DMS79 (cell line): ENCODE measurements at places on chromosomes 7 and 10.
A peak's percentile ranks its signal among the peaks of the same experiment; 100 is the strongest.

GRCh38 chr7:151964951-151965350, 8.7 kb downstream of the GALNTL5 start:
- DNase-seq, result no peak

DNA sequence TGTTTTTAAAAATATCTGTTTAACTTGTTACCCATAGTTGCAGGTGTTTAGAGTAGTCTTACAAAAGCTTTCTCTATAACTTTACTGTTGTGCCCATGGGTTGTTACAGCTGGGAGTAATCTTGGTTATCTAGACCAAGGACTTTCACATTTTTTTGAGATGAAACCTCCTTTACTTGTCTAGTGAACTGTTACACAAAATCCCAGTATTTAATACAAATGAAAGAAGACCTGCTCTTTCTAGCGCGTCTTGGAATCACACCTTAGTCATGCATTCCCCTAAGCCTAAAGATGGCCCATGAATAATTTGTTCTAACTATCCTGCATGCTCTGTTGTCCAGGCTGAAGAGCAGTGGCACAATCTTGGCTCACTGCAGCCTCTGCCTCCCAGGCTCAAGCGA, 38.0 kb downstream of the CSGALNACT2 start:
- no peak for DNase-seq

GRCh38 chr10:44975431-44976331, 2.9 kb downstream of the DEPP1 start:
- DNase-seq, result no peak

DNA sequence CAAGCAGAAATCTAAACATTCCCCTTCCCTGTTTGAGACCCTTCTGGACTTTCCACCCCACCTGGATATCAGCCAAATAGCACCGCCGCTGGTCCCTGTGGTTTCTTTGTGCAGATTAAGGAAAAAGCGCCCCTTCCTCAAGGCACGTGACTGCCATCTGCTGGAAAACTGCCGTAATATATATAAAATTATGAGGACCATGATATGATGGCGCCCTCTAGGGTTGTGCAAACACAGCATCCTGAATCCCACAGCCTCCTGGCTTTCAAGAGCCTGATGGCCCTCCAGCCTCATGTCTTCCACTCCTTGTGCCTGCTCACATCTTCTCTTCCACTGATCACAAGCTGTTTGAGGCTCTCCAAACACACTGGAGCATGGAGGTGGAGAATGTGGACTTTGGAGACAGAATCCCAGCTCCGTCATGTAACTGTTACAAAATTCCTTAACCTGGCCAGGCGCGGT, 121.3 kb downstream of the MYL10 start:
- DNase-seq, result peak; percentile 64

GRCh38 chr10:61172182-61172926, 228.4 kb upstream of the RHOBTB1 start:
- no peak for DNase-seq

- no peak for DNase-seq
Observed at GRCh38 chr10:61612450-61612849, 50.3 kb upstream of the CABCOCO1 start.

DNA sequence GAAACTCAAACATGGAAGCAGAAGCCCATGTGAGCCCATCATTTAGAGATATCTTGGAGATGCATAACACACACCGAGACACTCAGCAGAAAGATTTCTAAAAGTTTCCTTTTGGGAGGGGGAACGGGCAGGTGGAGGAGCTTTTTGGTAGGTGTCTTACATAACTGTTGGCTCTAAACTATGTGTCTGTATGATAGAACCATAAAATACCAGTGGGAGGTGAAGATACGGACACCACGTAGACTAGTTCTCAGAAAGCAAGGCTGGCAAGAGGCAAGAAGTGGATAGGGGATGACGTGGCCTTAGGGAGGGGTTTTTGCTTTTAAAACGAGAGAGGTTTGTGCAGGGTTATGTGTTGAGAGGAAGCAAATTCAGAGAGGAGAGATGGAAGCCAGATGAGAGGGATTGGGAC, 36.5 kb downstream of the IL15RA start:
- DNase-seq, result no peak

GRCh38 chr10:27771231-27771630, 25.6 kb upstream of the MKX start:
- no peak for DNase-seq

DNA sequence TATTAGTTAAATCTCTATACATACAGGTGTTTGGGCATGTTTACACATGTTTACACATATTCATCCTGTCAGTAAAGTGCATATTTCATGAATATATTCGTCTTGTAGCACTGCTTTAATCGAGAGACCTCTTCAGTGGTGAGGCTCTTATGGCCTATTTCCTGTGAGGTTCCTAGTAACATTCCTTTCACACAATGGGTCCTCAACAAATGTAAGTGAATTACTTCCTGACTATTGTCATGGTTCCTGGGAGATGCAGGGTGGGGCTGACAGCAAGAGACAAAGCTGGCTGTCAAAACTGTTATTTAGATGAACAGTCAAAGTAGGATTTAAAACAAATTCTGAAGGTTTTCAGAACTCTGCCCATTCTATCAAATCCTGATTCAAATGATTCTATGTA, 12.4 kb upstream of the SEMA3A start:
- DNase-seq, result no peak

DNA sequence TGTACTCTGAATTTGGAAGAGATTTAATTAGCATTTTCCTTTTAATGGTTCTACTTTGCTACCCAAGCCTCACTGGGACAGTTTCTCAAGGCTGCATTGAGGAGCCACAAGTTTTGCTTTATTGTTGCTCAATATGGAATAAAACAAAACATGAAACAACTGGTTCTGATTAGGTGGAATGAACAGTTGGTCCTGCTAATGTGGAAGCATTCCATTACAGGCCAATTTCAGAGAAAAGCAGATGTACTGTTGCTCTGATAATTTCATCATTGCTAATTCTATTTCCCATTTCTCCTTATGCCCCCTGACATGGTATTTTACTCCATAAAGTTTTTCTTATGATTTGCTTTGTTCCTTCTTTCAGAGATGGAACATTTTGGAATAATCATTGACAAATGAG, 66.0 kb upstream of the PAPSS2 start:
- no peak for DNase-seq

- no peak for DNase-seq
Observed at GRCh38 chr10:97894092-97894491, 44.4 kb downstream of the GOLGA7B start.

DNA sequence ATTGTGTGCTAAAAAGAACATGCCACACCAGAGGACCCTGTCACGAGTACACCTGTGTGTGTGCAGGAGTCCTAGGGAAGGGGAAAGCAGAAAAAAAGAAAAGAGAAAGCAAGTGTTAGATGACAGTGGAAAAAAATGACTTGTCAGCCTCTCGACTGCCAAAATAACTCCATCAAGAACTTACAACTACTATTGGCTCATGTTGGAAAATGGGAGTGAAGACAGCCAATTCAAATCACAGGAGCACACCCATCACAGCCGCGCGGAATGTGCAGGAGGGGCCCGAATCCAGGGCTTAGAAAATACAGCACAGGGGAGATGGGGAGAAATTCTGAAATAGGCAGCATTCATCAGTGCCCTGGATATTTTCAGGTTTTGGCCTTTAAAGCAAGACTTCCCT, 38.1 kb upstream of the FOXI2 start:
- no peak for DNase-seq

DNA sequence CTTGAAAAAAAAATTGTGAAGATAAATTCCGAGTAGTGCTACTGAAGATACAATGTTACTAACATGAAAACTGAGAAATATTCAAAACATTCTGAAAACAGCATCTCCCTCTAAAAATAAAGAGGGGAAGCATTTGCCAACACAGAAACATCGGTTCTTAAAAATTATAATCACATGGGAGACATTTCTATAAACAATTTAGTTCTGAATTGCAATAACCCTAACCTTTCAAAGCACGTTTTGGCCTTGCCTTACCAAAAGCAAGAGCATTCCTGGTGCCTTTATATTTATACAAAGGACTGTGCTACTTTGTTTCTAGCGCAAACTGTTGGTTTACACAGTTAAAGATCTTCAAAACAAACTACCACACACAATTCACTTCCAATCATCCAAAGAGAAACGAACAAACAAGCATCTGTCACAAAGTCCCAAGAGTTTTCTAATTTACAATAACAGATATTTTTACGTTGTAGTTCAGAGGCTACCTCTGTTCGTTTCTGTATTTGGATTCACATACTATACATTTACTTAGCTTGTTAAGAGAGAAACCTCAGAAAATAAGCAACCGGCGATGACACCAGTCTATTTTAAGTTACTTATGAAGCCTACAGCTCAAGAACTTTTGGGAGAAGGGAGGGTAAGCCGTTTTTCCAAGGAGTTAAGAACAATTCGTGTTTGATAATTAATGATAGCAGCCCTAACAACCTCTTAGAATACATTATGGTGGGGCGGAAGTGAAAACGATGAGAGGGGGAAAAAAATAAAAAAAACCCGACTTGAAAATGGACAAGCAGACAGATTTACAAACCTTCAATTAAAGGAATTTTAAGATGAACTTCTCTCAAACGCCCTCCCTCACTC, 1.3 kb downstream of the ABI1 start:
- no peak for DNase-seq

- DNase-seq, result no peak
Observed at GRCh38 chr7:93202594-93203250, 23.5 kb downstream of the HEPACAM2 start.

DNA sequence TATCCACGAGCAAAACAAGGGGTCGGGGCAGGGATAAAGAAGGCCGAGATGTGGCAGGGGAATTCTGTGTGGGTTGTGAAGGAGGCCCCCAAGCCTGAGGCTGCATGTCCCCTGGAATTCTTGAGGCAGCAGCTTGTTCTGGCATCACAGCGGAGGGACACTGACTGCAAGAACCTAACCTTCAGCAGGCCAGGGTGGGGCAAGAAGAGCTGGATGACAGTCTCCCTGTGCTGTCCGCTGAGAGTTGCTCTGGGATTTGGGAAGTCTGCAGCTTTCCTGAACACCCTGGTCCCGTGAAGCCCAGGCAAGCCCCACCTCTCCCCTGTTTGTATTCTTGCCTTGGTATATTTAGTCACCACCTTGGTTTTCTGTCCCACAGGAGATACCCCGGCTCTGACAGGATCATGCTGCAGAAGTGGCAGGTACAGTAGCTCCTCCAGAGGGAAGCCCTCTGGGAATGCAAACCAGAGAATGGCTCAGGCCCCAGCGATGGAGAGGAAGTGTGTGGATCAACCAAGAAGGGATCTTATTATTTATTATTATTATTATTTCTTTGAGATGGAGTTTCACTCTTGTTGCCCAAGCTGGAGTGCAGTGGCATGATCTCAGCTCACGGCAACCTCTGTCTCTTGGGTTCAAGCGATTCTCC, 1.9 kb upstream of the LRRC18 start:
- DNase-seq, result no peak

- DNase-seq, result no peak
Observed at GRCh38 chr10:91884536-91884935, 24.8 kb downstream of the FGFBP3 start.

DNA sequence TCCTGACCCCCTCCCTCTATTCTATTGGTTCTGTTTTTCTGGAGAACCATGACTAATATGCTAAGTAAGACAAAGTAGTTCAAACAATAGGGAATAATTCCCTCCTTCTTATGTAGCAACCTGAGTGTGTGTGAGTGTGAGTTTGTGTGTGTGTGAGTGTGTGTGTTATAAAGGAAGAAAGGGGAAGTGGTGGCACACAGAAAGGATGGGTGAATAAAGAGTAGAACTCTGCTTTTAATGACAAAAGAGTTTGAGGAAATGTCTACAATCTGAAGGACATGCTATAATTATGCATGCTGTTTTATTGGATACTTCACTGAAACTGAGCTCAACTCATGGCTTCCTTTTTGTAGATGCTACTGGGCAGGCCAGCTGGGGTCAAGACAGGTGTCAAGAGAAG, 489.5 kb downstream of the REEP3 start:
- DNase-seq, result no peak

DNA sequence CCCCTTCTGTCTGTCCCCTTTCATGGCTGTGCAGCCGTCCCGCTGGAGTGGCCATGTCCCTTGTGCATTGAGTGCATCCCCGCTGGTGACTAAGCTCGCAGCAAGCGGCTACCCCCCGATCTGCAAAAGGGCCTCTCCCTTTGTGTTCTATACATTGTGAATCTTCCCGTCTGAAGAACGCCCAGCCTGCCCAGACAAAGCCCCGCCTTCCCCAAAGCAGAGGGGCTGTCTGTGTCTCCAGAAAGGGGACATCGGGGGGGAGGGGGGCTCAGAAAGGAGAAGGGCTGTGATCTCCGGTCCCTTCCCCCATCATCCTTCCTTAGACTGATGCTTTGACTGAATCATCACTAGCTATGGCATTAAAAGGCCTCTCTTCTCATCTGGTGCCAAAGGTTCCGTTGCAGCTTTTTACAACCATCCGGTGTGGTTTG, 11.9 kb downstream of the NPTX2 start:
- DNase-seq, result no peak

- no peak for DNase-seq
Observed at GRCh38 chr7:111324228-111324627, 233.3 kb downstream of the LRRN3 start.

DNA sequence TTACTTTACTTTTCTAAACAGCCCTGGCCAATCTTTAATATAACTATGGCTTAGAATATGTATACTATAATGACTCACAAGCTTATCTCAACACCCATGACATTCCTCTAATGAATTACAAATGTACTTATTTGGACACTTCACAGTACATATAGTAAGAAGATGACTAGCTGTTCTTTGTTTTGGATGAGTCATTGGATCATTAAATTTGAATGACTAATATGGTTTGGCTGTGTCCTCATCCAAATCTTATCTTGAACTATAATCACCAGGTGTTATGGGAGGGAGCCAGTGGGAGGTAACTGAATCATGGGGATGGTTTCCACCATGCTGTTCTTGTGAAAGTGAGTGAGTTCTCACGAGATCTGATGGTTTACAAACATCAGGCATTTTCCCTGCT, 807.5 kb upstream of the SORCS1 start:
- no peak for DNase-seq

- DNase-seq, result no peak
Observed at GRCh38 chr7:34165927-34166550, 260.7 kb downstream of the BMPER start.

- DNase-seq, result no peak
Observed at GRCh38 chr7:134651991-134652390, 5.3 kb downstream of the BPGM start.

DNA sequence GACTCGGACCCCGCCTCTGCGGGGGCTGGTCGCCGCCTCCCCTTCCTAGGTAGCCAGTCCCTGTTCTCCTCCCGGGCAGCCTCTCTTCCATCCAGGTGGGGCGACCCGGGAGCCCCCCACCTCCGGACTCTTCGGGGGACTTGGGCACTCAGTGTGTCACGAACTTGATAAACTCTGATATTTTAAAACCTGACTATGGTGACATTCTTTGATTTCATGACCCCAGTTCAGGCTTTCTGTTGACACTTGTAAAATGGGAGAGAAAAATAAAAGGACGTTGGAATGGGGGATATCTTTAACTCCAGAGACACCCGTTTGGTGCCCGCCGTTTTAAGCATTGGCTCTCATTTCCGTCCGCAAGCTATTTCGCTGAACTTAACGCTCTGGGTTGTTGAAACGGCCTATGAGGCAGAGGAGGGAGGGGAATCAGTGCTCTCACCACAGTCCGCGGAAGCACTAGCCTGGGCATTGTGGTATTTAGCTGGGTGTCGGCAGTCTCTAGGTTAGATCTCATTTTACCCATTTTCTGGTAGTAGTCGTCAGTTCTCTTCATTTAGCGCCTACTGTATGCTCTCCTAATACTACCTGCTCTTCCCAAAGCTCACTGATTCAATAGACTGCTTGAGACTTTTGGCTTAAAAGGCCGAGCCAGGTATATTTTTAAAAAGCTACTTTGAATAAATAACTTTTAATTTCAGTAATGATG, 738 bp downstream of the VPS26A start:
- no peak for DNase-seq
